Osteocyte (in vitro differentiated cells): ENCODE measurements at places on chromosomes 7 and 10. TPM values are rescaled to one million over a fixed set of nuclear protein-coding genes. Genes with fewer than 3 reads are reported as not detected.

- H3K36me3 ChIP-seq = no peaks in the 10 kb centered on the region
- H3K4me3 ChIP-seq = no peak overlapping the region
- no peak for DNase-seq
- H3K27ac ChIP-seq = no peak overlapping the region
Measured at GRCh38 chr7:44534087-44534486, 7.0 kb downstream of the NPC1L1 start.

Gene SRRM3
- total RNA-seq = 0.46 and 0.71 TPM in 2 replicates

GRCh38 chr10:30420766-30421165 is 13.2 kb upstream of the MAP3K8 start:
- no peaks in the 10 kb centered on the region for H3K27me3 ChIP-seq
- DNase-seq = no peak
- H3K4me3 ChIP-seq = no peak overlapping the region
- H3K4me1 ChIP-seq = peaks cover 15% of the 10 kb centered on the region

DNA sequence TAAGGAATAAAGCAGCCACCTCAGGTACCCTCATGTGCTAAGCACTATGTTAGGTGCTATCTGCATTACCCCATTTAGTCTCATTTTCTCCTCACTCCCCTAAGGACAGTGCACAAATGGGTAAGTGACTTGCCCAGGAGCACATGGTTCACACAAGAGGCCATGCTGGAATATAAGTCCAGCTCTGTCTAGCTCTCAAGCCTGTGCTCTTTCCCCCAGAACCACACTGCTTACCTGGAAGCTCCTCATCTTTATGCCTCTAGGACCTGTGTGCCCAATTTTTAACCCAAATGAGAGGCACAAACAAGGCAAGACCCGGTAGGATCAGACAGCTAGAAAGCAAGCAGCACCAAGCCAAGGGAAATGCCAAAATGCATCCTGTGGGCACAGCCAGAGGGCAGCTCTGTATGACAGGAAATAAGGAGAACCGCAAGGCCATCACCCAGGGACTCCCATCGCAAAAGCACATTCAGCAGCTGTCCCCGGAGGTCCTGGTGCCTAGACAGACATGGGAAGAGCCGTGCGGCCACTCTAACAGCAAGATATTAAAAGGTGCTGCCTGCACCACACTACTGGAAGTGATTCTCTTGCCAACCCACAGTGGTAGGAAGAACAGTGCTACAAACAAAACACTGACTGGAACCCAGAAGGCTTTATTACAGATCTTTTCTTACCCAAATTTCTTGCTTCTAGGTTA is 88.1 kb downstream of the GSAP start:
- DNase-seq = no peak
- no peaks in the 10 kb centered on the region for H3K27me3 ChIP-seq
- peaks cover 26% of the 10 kb centered on the region for H3K4me1 ChIP-seq
- H3K36me3 ChIP-seq = no peaks in the 10 kb centered on the region
